ENCODE measurements at places on chromosomes 5 and 9.

DNA sequence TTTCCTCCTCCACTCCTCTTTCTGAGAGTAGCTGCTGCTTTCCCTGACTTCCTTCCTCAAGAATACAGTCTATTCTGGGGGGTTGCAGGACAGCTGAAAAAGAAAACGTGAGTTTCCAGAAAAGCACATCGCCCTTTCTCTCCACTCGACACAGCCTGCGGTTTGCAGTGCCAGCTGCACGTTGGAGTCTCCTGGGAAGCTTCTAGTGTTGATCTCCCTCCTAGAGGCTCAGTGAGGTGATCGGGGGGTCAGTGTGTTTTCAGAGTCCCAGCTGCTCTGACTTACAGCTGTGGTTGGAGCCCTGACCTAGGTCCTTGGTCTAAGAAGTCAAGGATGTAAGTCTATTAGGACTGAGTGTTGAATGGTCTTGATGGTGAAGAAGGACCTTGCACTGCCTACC lies 25.0 kb upstream of the SUSD3 start:
- no peak for DNase-seq

GRCh38 chr9:134709512-134710270 lies 68.1 kb downstream of the COL5A1 start:
- no peak for DNase-seq

DNA sequence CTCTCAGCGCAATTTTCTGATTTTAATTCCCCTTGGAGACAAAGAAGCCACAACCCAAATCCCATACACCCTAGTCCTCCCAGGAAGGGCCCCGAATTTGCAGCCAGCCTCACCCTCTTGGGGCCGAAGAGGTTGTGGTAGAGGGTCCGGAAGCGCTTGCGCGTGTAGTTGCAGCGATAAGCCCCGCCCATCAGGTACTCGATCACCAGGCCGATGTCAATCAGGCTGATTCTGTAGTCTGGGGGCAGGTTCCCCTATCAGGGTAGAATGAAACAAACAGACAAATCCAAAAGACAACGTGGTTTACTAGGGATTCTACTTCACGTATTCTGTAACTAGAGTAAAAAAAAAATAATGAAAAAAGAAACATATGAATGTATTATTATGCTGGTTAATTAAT lies 210.6 kb upstream of the KLF9 start:
- no peak for DNase-seq

GRCh38 chr9:88828492-88828974 lies 162.7 kb upstream of the S1PR3 start:
- DNase-seq, result no peak

DNA sequence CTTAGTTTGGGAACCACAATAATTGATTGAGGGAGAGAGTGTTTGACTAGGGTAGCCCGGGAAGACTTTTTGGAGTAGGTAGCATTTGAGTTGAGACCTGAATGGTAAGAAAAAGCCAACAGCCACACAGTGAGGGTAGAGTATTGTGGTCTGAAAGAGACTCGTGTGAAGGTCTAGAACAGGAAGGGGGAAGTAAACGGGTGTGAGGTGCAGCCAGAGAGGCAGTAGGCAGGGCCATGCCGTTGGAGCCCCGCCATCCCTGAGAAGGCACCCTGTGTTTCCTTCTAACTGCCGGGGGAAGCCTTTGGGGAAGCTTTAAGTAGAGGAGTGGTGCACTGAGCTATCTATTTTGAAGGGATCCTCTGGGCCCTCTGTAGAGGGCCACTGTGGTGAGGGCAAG lies 3.5 kb upstream of the F2RL2 start:
- DNase-seq, result no peak

DNA sequence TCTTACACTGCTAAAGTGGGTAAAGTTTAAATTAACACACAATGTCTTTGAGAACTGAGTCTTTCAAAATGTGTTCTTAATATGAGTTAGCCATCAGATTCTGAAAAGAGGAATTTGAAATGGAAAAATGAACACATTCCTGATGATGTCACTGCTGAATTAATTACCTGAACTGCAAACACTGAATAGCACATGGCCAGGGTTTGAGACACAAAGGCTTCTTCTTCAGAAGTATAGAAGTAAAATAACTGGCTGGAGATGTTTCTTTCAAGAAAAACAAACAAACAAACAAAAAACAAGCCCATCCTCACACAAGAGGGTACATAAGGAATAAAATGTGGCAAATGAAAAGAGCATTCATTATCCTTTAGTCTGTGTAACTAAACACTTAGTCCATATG lies 7.1 kb downstream of the GLIS3 start:
- DNase-seq, result no peak

GRCh38 chr5:68711293-68712200 lies 382.3 kb upstream of the SLC30A5 start:
- no peak for DNase-seq

GRCh38 chr9:135009794-135010585 lies 77.5 kb upstream of the OLFM1 start:
- no peak for DNase-seq

DNA sequence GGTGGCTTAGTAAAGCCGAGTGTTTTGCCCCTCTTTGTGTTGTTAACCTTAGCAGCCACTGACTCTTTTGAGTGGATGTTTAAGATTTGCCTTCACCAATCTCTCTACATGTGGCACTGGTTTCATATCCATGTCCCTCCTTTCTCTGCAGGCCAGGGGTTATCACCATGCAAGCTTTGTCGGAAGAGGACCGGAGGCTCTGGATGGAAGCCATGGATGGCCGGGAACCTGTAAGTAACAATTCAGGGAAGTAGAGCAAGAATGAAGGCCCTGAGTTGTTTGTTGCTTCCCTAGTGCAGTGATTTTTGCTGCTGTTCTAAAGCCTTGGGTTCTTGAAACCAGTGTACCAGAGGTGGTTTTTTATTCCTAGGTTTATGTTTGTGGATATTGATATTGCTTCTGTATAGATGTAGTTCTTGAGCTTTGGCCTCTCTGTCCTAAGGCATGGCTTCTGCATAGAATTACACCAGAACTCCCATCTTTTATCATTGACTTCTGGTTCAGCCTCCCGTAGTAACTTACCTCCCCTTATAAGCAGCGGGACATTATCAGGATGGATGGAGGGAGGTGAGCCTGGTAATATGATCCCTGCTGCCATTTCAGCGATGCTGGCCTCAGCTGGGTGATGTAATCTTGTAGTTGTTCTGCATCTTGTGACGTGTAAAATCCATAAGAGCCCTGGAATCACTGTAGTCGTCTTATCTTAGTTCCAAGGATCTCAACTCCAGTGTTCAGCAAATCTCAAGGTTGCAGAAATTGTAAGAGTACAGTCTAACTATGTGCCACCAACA lies 161.9 kb downstream of the ARHGAP26 start:
- no peak for DNase-seq

DNA sequence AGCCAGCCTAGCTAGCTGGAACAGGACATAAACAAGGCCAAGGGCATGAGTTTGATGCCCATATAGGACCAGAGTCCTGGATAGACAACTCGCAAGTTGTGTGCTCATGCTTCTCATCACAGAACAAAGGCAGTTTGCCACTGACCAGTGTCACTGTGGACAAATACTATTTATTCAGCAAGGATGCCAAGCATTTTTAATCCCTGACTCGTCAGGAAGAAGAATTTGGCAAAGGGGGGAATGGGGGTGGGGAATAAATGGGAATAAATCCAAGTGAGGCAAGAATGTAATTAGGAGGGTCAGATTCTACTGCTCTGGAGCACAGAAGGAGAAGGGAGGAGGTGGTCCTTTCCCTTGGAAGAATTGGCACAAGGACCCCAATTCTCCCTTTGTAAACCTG lies 46.8 kb upstream of the ANKRD55 start:
- peak; percentile 76 for DNase-seq

DNA sequence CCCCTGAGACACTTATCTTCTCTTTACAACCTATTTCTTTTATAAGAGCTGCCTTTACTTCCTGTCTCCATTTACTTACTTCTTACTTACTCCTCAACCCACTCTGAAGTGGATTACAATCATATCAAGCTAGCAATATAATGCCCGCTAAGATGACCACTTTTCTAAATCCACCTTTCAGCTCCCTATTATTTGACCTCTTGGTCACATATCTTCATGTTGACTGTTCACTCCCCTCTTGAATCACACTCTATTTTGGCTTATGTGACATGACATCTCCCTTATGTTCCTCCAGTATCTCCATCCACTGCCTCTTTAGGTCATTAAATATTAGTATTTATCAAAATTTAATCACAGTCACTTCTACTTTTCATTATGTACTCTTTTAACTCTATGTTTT lies 255.3 kb upstream of the TRPC7 start:
- no peak for DNase-seq

- DNase-seq, result no peak
Observed at GRCh38 chr5:10564838-10565784, 1.2 kb downstream of the ANKRD33B start.

GRCh38 chr9:130391866-130392265 lies 52.9 kb upstream of the ASS1 start:
- DNase-seq, result no peak

DNA sequence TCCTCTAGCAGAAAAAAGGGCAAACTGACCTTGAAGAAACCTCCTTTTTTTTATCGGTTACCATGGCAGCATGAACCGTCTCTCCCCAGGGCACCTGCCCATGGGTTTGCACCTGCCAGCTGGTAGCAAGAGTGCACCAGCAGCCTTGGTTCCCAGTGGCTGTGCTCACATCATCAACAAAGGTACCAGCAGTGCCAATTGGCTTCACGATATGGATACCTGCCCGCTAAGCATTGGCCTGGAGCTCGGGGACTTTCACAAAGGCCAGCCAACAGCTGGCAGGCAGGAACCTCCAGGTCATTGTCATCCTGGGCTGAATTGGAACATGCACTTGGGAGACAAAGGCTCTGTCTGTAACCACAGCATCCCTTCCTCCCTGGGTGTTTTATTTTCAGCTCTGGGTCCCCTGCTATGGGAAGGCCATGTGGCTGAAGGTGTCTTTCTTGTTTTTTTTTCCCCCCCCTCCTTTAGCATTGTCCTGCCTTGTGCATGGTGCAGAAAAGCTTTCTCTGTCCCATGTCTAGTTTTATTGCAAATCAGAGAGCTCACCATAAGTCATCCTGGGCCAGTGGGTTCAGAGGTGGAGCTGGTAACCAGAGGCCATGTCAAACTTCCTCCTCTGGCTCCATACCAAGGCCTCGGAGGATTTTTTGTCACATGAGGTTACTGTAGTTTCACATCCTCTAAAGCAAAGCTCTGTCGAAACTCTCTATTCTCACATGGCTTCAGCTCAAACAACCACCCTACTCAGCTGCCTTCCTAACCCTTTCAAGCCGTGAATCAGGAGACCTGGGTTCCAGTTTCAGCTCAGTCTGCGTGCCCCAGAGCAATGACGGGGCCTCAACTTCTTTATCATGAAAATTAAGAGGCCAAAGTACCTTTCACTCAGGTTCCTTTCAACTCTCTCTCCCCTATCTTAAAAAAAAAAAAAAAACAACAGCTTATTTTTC lies 145.5 kb upstream of the MAP3K1 start:
- peak; percentile 77 for DNase-seq

DNA sequence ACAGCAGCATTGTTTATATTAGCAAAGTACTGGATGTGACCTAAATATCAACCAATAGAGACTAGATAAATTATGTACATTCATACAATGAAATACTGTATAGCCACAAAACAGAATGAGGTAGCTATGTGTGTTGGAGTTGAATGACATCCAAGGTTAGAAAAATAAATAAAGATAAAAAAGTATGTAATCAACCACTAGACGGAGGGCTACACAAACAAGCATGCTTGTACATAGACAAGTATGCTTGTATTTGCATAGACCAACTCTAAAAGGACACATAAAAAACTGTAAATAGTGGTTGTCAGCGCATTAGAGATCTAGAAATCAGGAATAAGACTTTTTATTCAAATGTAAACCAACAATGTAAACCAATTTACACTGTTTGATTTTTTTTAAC lies 3.0 kb downstream of the FEM1C start:
- DNase-seq, result no peak

DNA sequence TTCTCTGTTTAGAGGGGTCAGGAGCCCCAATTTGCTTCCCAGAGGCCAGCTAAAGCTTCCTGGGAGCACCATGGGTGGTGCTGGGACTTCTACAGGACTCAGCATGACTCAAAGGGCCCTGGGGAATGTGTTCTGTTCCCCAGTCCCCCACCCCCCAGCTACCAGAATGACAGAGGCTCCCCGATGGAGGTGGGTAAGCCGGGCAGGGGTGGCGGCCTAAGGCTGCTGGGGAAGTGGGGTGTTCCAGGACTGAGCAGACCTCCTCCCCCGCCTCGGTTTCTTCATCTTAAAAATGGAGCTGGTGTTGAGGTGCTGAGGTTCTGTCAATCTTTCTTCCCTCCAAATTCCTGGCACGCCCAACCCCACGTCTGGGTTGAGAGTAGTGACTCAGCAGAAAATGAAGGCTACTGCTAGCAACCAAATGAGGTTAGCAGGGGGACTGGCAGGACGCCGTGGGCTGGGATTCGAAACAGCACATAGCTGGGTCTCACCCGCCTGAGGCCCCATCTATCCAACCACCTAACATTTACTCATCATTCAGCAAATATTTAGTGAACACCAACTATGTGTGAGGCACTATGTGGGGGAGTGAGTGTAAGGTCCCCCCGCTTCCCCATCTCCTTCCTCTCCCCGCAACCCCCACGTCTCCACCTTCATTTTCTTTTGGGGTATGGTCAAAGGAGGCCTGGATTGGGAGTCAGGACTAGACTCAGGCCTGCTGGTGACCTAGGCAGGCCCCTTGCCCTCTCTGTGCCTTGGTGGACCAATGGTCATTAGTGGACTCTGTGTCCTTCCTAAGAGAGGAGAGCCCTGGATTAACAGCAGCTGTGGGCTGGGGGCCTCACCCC lies 50.2 kb downstream of the C9orf50 start:
- peak; percentile 77 for DNase-seq

DNA sequence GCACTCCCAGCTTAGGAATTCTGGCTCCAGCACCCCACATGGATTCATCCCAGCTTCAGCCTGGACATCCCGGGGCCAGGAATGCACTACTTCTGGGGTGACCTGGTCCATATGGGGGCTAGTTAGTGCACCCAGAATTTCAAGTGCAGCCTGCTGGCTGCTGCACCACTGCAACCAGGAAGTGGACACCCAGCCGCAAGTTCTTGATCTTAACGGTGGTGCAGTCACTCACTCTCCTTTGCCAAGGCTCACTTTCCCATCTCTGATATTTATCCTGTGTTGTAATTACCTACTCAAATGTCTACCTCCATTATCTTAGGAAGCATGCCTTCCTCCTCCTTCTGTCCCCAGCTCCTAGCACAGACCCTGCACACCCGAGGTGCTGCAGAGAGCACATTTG lies 26.2 kb upstream of the RAB14 start:
- no peak for DNase-seq

DNA sequence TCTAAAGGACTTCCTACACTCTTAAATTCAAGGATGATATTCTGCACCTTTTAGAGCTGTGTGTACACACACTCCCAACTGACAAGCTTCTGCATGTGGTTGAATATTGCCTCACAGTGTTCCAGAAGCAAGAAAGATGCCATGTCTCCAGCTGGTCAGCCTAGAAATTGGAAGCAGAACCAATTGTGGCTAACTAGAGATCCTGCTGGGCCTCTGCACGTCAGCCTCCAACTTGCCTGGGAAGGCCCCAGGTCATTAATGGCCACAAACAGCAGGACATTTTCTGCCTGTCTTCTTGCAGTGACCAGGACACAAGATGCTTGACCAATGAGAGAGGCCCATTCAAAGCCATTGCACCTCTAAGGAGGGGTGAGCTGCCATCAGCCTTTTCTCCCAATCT lies 571.9 kb upstream of the BRINP1 start:
- DNase-seq, result no peak
